RKO (cell line): ENCODE measurements at places on chromosomes 4 and X.

- DNase-seq, result no peak
Measured at GRCh38 chr4:8932884-8933283, 61.2 kb upstream of the HMX1 start.

- peak; percentile 46 for DNase-seq
Measured at GRCh38 chr4:153234885-153235284, 30.6 kb downstream of the TRIM2 start.

- DNase-seq, result no peak
Measured at GRCh38 chr4:65391814-65392213, 278.5 kb downstream of the EPHA5 start.

- DNase-seq, result no peak
Measured at GRCh38 chrX:13369256-13370030, 49.6 kb upstream of the ATXN3L start.

GRCh38 chr4:125389713-125390112 is 75.0 kb downstream of the FAT4 start:
- peak; percentile 22 for DNase-seq

- no peak for DNase-seq
Measured at GRCh38 chr4:12452291-12452690, 1023.6 kb upstream of the HS3ST1 start.

- no peak for DNase-seq
Measured at GRCh38 chr4:93870876-93871458, 42.4 kb downstream of the ATOH1 start.

GRCh38 chr4:115781528-115782146 is 668.2 kb upstream of the NDST4 start:
- no peak for DNase-seq

GRCh38 chr4:17809667-17810066 is 890 bp downstream of the DCAF16 start:
- DNase-seq, result peak; percentile 18

GRCh38 chr4:687971-688853 is 739 bp downstream of the SLC49A3 start:
- DNase-seq, result no peak

DNA sequence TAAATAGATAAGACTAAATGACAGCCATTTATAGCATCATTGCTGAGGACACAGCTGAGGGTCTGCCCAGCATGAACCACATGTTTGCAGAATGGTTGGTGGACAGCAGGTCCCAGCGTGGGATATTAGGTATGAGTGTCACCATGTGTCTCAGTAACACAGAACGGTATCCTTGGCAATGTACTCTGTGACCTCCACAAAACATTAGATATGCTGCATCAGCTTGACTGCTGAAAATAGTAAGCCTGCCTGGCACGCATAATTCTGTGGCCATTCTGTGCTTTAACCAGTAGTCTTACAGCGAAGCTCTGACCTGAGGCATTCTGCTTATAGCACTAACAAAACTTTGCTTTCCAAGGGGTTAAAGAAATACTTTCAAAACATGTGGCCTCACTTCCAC is 32.0 kb downstream of the LIMCH1 start:
- DNase-seq, result no peak

GRCh38 chr4:66943112-66943511 is 602.2 kb downstream of the CENPC start:
- DNase-seq, result no peak

DNA sequence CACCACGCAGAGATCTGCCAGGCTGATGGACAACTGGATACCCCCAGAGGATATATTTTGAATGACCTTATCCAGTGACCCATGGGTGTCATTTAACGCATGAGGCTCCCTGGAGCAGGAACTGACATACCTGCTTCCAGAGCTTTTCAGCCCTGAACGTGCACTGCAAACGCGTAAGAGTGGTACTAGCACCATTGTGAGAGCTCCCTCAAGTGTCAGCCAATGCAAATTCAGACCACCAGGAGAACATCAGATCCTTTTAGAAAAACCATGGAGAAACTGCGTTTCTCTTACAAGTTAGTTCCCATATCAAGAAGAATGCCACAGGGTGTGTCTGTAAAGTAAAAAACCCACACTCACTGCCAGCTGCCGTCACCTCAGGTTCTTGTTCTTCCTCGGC is 7.3 kb downstream of the TREX2 start:
- no peak for DNase-seq

DNA sequence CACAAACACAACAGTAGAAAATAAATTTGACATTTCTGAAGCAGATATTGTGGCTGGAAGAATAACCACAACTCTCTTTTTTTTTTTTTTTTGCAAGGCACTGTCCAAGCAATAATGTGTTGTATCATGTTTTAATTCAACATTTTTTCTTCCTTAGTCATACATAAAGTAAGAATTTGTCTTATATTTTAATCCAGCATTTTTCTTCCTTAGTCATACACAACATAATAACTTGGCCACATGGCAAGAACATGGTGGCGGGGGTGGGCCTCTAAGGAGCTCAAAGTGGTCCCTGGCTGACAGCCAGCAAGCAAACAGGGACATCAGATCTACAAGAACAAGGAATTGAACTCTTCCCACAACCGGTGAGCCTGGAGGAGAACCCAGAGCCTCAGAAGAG is 20.2 kb downstream of the FBXW7 start:
- no peak for DNase-seq

GRCh38 chrX:120401301-120401700 is 39.4 kb downstream of the ATP1B4 start:
- no peak for DNase-seq

DNA sequence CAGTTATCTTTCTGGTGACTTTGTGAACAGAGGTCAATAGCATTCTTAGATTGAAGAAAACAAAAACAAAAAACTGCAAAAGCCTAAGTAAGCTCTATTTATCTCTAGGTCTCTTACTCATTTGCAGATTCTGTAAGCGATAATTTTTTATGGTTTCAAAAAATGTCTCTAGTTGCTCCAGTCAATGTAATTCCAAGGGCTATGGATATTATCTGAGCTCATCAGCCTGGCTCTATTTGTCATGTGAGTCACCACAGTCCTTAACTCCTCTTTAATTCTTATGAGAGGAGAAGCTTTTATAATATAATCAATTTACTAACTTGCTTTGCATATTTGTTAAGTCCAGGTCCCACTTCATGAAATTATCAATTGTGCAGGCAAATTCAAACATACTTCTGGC is 79.1 kb downstream of the NPFFR2 start:
- DNase-seq, result no peak

GRCh38 chr4:127240764-127241105 is 392.0 kb upstream of the INTU start:
- DNase-seq, result no peak

- DNase-seq, result no peak
Measured at GRCh38 chrX:149491812-149492211, 13.3 kb downstream of the IDS start.

- no peak for DNase-seq
Measured at GRCh38 chr4:102554482-102554881, 53.3 kb downstream of the NFKB1 start.

DNA sequence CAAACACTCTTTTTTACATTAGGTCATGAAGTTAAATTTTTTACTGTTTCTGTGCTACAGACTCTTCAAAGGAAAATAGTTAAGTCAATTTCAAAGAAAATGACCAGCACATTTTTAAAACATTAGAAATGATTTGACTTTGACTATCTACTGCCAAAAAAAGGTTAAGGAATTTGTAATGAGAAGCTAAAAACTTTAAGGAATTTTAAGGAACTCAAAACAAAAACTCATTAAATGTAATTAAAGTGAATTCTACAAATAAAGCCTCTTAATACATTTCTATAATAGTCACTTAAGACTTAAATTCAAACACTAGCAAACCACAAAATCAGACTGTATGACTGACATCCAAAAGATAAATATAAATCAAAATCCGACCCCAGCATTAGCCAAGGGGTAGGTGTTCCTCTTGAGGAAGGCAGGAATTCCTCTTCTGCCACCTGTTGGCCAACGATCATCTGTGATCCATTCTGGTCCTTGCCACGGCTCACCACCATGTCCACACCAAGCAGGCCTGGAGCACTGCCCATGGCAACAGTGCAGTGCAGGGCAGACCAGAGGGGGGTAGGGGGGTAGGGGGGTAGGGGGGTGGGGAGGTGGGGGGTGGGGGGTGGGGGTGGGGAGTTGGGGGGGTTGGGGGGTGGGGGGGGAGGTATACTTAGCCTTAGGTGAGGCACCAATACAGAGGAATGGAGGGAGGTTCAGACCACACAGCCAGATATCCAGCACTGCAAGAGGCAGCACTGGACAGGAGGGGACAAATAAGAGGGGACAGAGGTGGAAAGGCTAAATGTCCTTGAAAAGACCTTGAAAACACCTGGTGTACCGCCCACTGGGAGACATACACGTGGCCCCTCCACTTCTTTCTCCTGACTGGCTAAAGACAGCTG is 287.4 kb downstream of the CHIC1 start:
- peak; percentile 72 for DNase-seq

DNA sequence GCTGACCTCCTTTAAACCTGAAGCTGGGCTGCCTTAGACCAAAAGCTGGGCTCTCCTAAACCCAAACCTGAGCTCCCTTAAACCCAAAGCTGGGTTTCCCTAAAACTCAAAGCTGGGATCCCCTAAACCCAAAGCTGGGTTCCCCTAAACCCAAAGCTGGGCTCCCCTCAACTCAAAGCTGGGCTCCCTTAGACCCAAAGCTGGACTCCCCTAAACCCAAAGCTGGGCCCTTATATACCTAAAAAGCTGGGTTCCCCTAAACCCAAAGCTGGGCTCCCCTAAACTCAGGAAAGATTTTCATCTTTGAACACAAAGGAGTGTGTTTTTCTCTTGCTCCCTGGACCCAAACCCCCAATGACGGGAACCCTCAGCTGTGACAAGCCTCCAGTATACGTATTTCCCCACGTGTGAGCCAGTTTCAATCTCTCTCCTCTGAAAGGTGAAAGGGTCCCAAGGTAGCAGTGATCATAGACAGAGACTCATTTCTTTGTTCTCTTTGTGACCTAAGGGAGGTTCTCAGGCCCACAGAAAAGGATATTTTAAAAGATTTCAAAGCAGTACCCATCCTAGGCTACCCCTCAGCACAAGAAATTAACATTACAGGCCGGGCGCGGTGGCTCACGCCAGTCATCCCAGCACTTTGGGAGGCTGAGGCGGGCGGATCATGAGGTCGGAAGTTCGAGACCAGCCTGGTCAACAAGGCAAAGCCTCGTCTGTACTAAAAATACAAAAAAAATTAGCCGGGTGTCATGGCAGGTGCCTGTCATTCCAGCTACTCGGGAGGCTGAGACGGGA is 31.3 kb upstream of the ASMTL start:
- no peak for DNase-seq

DNA sequence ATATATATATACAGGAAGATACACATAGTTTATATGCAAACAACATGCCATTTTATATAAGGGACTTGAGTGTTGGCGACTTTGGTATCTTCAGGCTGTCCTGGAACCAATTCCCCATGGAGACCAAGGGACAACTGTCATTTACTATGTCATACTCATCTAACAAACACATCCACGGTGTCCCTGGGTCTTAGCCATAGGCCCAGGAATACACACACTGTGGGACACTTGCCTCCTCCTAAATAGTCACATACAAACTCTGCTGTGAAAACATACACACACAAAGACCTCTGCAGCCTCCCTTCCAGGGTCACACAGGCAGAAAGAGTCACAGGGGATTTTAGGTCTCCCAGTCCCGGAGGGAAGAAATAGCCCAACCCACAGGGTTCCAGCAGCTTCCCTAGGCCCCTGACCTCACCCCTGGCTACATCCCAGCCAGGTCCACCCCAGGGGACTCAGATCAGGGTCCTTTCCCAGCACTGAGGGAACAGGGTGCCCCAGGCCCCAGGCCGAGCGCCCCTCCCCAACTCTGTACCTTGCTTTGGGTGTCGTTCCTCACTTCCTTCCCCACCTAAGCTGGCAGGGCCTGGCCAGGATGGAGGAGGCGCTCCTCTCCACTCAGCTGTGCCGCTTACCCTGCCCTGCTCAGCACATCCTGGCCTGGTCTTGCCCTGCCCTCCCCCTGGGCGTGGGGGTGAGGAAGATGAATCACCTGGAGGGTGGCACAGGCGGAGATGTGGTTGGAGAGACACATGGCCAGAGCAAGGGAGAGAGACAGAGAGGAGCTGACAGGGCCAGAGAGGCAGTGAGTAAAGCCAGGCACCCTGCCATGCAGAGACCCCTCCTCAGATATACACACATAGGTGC is 21.8 kb downstream of the FGD1 start:
- no peak for DNase-seq

DNA sequence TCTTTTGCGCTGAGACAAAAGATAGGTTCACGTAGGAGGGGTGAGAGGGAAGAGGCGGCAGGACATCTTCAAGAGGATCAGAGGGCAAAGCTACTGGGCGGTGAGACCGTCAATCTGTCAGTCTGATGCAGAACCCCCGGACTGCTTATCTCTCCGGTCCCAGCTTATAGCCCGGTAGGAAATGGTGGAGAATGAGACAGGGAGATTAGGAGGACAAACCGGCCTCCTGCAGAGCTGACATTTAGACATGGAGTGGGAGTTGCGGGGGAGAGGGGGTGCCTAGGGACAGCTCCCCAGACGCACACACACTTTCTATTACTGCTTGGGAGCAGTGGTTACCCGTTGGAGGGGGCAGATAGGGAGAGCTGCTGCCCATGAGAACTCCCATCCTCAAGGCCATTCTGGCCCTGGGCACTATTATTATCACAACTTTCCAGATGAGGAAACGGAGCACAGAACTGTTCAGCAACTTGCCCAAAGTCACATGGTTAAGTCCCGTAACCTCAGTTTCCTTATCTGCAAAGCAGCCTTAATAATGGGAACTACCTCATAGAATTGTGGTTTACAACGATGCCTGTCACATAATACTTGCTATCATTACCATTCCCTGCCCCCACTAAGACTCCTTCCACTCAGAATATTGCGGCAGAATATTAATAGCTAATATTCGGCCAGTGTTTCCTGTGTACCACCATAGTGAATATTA is 1.1 kb upstream of the HDAC6 start:
- no peak for DNase-seq

DNA sequence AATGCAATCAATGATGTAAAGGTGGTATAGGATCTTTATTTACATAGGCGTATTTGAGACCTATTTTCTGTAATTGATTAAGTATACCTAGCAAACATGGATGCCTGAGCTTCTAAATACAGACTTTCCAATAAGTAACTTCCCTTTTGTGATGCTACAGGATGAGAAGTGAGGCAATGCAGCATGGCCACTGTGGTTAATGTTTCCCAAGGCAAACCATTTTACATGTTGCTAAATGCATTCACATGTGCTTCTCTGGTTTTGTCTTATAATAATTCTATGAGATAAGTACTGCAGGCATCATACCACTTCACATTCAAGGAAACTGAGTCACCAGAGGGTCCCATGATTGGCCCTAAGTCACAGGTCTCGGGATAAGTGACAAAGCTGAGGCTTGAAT is 35.7 kb upstream of the NKX3-2 start:
- DNase-seq, result no peak
